ENCODE measurements at places on chromosomes 11 and 22.

DNA sequence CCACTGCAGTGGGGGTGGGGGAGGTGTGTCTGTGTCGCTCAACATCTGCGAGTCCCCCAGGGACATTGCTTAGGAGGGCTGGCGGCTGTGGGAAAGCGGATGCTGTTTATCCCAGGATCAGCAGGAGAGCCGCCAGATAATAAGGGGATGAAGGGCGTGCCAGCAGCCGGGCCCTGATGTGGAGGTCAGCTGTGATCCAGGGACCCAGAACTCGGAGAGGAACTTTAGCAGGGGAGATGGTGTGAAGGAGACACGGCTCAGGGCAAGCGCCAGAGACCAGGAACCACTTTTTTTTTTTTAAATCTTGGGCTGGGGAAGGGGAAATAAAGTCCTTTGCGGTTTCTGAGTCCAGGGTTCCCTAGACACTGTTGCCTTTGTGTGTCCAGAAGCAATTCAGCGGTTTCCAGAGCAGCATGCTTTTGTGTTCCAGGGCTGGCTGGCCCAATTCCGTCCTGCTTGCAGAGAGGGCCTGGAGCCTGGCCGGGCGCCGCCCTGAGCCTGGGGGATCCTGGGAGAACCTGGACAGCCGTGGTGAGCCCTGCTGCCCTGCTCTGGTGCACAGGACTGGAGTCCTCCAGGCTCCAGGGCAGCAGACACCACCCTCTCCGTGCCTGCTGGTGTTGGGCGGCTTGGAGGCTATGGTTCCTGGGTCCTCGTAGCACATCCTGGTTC, at the start of gene GRAMD4:
Gene GRAMD4 (plus strand): TSS at position 557 of the 672 bp plus-strand sequence. CDS start 6,414 bp downstream, outside the sequence.
- peak; percentile 14 for DNase-seq

GRCh38 chr11:30431127-30431814, 108.4 kb downstream of the ARL14EP start:
- DNase-seq: no peak

DNA sequence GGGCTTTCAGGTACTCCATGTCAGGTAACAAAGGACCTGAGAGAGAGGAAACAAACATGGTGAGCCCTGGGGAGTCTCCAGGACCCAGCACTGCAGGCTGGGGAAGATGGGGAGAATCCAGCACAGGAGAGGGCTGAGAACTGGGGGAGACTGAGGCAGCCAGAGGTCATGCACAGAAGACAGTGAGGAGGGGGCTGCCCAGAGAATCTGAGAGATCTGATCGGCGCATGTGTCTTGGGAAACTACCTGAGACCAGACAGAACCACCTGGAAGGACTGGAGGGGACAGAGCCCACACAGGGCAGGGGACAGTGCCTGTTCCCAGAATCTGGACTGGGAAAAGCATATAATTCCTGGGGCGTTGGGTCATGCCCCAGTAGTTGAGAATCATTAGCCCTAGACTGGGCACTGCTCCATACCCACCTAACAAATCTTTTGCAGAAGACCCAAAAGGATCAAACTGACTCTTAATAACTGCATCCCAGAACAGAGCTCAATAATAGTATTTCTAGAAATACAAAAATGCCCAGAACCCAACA, 20.0 kb upstream of the COMT start:
- no peak for DNase-seq

- no peak for DNase-seq
Observed at GRCh38 chr22:17974703-17975372, 49.5 kb downstream of the MICAL3 start.

- DNase-seq: peak; percentile 33
Observed at GRCh38 chr22:37930270-37930951, 23.0 kb downstream of the C22orf23 start.

GRCh38 chr11:120208001-120208441, 2.8 kb upstream of the OAF start:
- no peak for DNase-seq
